ENCODE measurements at places on chromosomes 5 and 9.

- no peak for DNase-seq
Measured at GRCh38 chr5:151970885-151971284, 46.2 kb upstream of the GLRA1 start.

GRCh38 chr5:82309091-82309531 is 31.0 kb upstream of the RPS23 start:
- no peak for DNase-seq

DNA sequence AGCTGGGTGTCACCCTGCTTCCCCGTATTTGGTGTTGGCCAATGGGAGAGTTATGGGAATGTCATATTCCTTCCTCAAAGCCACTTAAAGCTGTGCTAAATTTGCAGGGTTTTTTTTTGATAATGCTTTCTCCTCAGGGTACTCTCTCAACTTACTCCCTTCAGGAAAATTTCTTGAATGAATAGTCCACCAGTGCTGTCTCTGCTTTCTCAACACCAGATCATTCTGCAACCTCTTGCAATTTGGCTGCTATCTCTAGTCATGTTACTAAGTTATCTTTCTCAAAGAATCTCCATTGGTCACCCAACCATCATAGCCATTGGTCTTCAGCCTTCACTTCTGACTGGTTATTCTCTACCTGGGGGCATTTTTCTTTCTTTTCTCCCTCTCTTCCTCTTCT is 13.4 kb upstream of the TNFAIP8 start:
- no peak for DNase-seq

GRCh38 chr5:110809006-110809405 is 70.2 kb downstream of the SLC25A46 start:
- no peak for DNase-seq

DNA sequence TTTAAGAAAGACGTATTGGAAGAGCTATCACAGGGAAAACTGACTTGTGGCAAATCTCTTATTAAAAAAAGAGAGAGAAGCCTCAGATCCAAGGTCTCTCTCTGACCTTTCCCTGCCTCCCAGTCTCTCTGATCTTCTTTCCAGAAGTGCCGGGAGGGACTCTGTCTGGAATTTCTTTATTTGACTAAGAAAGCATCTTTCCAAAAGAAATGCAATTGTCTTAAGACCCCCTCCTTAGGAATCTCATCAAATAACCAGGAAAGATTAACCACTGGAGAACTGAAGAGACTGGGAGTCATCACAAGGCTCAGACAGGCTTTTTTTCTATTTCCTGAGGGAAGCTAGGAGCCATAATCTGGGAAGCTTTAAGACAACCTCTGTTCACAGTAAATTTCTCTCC is 4.6 kb downstream of the C1QTNF3 start:
- no peak for DNase-seq

DNA sequence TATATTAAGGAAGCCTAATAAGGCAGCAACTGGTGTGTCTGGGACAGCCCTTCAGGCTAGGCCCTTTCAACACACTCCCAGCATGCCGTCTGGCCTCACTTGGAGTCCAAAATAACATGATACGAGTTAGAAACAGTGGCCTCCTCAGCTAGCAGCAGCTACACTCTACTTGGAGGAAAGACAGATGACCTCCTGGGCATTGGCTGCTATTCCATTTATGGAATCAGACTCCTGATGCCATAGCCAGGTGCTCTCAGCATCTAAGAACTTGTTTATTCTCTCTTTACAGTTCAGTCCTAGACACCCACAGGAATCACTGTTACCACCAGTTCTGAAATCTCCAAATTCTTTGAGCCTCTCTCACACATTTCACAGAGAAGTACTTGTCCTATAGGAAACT is 31.8 kb downstream of the RUSC2 start:
- no peak for DNase-seq

- DNase-seq = no peak
Measured at GRCh38 chr5:136169218-136169617, 23.7 kb downstream of the SMIM32 start.

- no peak for DNase-seq
Measured at GRCh38 chr9:92265154-92265553, 28.3 kb downstream of the IARS1 start.

- DNase-seq = no peak
Measured at GRCh38 chr5:143434261-143435209, 31.0 kb upstream of the NR3C1 start.

DNA sequence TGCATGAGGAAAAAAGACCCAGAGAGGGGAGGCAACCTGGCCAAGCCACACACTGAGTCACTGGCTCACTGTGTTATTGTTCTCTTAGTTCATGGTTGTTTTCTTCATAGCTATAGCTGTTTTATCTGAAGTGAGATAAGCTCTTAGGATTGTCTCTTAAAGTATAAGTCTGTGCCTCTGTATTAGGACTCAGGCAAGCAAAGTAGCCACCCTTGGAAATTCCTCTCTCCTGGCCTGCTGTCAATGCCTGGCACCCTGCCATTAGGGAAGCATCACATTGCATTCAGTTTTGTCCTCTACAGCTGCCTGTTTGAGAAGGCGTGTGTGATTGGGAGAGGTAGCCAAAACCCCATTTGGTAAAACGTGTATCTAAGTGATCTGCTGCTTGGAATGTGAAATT is 147.4 kb upstream of the GLRA1 start:
- no peak for DNase-seq

- DNase-seq = no peak
Measured at GRCh38 chr5:68027519-68027918, 188.0 kb upstream of the PIK3R1 start.

DNA sequence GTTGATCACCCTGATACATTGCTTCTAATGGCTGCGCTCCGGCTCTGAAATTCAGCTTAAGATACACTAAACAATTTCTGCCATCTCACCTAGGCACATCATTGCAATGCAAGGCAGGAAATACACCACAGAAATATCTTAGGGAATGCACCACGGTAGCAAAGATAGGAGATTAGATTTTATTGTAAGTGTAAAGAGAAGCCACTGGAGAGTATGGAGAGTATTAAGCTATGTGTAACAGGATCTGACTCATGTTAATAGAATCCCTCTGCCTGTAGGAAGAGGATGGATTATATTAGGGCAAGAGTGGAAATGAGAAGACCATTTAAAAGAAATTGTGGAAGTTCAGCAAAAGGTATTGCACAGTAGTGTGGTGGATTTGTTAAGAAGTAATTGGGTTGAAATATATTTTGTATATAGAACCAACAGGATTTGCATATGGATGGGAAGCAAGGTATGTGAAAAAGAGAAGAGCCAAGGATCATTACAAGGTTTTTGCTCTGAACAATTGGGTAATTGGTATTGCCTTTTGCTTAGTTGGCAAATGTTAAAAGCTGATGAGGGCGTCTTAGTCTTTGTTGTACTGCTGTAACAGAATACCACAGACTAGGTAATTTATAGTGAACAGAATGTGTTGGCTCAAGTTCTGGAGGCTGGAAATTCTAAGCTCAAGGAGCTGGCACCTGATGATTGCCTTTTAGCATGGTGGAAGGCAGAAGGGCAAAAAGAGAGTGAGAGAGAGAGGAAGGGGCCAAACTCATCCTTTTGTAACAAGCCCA is 636.1 kb downstream of the PSAT1 start:
- peak; percentile 3 for DNase-seq

- no peak for DNase-seq
Measured at GRCh38 chr9:131186622-131187021, 61.2 kb downstream of the NUP214 start.

DNA sequence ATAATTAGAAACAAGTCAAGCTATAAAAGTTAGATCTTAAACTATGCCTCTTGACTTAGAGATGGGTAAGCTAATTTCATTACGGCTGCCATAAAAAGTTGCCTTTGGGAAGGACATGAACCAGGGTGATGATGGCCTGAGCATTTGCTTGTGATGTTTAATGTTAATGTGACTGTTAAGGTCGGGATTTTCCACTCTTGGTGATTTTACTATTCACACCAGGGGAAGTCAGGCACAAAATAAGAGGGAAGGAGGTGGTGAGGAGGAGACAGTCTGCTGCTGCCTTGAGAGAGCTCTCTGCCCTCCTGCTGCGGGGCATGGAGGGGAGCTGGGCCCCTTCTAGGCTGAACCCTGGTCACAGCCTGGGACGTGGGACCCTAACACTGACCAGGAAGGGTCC is 34.4 kb downstream of the AHRR start:
- no peak for DNase-seq

DNA sequence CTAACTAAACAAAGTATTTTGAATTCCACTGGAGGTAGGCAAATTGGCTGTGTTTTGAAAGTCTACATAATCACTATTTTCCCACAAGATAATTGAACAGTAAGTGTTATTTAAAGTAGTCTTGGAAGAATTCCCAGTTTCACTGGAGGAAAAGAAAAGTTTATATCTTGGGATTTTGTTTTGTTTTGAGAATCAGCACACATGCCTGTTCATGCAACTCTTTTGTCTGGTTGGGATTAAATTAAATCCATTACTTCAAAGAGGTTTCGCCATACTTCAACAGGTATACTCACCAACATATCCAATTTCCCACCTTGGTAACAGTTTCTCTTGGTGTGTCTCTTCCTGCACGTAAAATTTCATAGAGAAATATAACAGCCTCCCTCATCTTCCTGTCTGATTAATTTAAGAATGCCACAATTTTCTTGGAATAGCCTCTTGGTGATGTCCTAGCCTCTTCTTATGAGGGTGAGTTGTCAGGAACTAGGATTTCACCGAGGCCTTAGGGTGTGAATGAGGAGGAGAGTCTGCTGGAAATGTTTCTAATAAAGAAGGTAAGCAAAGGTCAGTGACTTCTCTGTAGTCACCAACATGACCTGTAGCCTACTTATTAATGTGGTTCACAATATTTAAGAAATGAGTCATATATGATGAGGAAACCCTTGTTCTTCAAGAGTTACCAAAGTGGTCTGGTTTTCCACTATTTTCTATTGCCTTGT is 48.1 kb downstream of the ITGA2 start:
- DNase-seq = no peak

- no peak for DNase-seq
Measured at GRCh38 chr5:119554597-119554996, 74.8 kb upstream of the FAM170A start.

- no peak for DNase-seq
Measured at GRCh38 chr5:178339272-178339671, 106.7 kb upstream of the PHYKPL start.

Measured in Caki2 (cell line).